ENCODE measurements at places on chromosomes 16 and 17.

DNA sequence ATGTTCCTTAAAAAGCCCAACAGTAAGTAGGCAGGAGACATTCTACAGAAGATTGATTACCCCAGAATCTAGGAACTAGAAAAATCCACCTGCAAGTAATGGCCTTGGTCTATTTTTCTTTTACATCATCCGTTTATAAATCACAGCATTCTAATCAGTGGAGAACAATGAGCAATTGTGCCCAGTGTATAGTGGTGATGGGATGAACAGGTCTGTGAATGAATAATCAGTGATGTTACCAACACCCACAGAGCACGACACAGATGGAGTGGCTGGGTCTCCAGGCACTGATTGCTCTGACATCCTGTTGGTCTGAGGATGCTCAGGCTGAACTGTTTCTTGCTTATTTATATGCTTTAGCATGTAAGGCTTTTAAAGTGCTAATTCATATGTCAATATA is 1251.2 kb upstream of the CDH8 start:
- DNase-seq: no peak

GRCh38 chr17:2122641-2123302 is 67.9 kb downstream of the HIC1 start:
- DNase-seq: peak; percentile 47

DNA sequence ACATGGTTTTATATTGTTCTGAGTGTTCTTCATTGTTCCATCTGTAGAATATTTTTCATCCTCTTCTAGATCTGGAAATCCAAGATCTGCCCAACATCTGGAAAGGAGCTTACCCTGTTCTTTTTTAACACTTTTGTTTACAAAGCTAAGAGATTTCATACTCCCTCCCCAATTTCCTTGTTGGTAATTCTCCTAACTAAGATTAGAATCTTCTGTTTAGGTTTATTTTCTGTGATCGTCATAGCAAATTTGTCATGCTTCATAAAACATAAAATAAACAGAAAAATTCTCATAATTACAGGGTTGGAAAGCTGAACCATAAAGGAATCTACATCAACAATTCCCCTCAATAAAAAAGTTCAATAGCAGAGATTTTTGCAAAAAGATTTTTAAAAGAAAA is 580.3 kb upstream of the CA10 start:
- no peak for DNase-seq

- DNase-seq: no peak
Measured at GRCh38 chr16:57470711-57471110, 8.2 kb downstream of the POLR2C start.

Measured in hematopoietic multipotent progenitor cell treated with erythropoietin and hydrocortisone succinate and interleukin-3 and kit ligand, for 8 days (in vitro differentiated cells).